ENCODE measurements at places on chromosomes 12 and 14. TPM values are rescaled to one million over a fixed set of nuclear protein-coding genes. Genes with fewer than 3 reads are reported as not detected.

PAX9 gene
- total RNA-seq = 0.34 TPM

OTUB2 gene
- total RNA-seq = 6.7 TPM

MSI1 gene
- total RNA-seq = 104 TPM

UBC gene
- 631 TPM for total RNA-seq

- no peak for DNase-seq
These were observed 64.8 kb upstream of the BDKRB2 start for GRCh38 chr14:96139879-96140278.

GRCh38 chr12:6202304-6202703 lies 2.1 kb downstream of the CD9 start:
- DNase-seq = no peak

- DNase-seq = no peak
These were observed 26.4 kb upstream of the FAM222A start for GRCh38 chr12:109687250-109687649.

GRCh38 chr14:24273422-24273998 lies 2.1 kb upstream of the RABGGTA start:
- no peak for DNase-seq

- no peak for DNase-seq
These were observed 8.1 kb upstream of the EIF2S3B start for GRCh38 chr12:10497602-10498001.

- no peak for DNase-seq
These were observed 196.2 kb downstream of the ITPR2 start for GRCh38 chr12:26636710-26637328.

- DNase-seq = no peak
These were observed 5.2 kb downstream of the FKBP3 start for GRCh38 chr14:45128963-45129629.

- DNase-seq = no peak
These were observed 275.7 kb upstream of the PRICKLE1 start for GRCh38 chr12:42865282-42865681.

- no peak for DNase-seq
These were observed at the start of gene BIN2 for GRCh38 chr12:51323966-51324895. Gene BIN2 (minus strand): TSS chr12:51324174. CDS start chr12:51324102, 72 bp downstream.

GRCh38 chr14:75373616-75374015 lies 54.2 kb upstream of the JDP2 start:
- no peak for DNase-seq

- no peak for DNase-seq
These were observed 30.9 kb downstream of the GPHB5 start for GRCh38 chr14:63287666-63288483.
